ENCODE measurements at places on chromosomes 1 and 21.

DNA sequence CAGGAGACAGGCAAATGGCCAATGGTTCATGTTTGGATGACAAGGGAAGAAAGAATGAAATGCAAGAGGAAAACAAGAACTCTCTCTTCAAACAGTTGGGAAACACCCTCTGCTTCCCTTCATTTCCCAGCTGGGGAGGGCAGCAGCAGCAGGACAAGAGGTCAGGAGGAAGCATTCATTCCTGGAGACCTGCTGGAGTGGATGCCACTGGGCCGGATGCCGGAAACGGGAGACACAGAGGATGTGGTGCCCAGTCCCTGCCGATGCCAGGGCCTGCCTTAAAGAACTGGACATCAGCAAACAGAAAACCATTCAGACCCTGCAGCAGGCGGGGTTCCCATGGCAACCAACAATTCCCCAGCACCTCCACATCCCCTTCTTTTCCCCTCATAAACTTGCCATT, 102.3 kb upstream of the ZNF648 start:
- DNase-seq, result no peak

DNA sequence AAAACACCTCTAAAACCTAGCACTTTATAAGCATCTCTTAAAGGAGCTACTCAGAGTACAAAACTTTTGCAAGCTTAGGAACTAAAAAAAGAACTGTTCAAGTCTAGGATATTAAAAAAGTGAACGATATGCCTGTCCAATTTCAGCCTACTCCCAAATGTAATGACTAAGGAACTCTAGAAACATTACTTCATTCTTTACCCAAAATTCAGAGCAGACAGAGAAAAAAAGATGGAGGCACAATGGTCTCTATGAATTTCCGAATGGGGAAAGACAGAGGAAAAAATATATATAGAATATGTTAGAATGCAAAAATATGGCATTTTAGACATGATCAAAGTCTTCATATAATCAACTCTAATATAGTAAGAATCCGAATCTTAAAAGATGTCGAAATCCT, 61.2 kb downstream of the TP53BP2 start:
- DNase-seq, result no peak

GRCh38 chr1:116292929-116293725, 79.9 kb upstream of the ATP1A1 start:
- no peak for DNase-seq

DNA sequence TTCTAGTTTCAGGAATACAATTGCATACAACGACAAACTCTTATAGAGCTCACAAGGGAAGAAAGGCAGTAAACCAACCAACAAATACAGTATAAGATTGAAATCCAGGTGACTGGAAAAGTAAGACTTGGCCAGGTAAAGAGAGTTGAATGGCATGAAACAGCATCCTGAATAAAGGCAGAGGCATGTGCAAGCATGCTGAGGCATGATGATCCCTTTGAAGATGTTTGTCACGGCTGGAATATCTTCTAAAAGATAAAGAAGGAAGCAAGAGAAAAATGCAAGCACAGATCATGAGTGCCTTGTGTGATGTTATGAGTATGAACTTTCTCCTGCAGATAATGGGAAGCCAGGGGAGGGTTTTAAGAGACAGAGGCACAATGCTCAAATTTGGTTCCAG, 83.3 kb upstream of the SPATA6 start:
- DNase-seq, result no peak

DNA sequence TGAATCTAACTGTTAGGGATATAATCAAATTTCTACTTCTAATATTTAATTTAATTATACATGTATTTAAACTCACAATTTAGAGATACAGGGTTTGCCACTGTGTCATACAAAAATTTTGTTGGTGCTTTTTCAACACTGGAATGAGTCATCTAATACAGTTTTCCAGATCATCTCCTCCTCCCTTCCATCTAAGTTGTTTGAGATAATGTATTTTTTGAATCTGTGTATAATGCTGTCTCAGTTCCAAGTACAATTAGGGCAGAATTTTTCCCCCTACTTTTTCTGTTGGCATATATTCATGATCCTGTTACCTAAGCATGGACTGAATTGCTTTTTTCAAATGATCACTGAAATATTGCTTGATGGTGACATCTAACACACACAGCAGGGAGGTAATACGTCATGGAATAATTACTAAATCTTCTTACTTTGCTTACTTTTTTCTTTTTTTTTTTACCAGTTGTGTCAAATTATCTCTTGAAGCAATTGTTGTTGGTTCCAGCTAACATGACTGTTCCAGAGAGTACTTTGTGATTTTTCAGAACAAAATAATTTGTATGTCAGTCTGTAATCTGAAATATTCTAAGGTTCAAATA, 146.0 kb downstream of the MAGI3 start:
- no peak for DNase-seq

DNA sequence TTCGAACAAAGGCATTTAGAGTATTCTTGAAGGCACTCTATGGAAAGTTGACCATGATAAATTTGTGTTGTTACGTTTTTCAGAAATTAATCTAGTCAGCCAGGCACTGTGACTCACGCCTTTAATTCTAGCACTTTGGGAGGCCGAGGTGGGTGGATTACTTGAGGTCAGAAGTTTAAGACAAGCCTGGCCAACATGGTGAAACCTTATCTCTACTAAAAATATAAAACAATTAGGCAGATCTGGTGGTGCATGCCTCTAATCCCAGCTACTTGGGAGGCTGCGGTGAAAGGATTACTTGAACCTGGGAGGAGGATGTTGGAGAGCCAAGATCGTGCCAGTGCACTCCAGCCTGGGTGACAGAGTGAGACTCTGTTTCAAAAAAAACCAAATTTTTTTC, 130.6 kb upstream of the BRINP3 start:
- DNase-seq, result no peak

GRCh38 chr21:31078796-31079195, 40.5 kb upstream of the KRTAP19-8 start:
- no peak for DNase-seq

DNA sequence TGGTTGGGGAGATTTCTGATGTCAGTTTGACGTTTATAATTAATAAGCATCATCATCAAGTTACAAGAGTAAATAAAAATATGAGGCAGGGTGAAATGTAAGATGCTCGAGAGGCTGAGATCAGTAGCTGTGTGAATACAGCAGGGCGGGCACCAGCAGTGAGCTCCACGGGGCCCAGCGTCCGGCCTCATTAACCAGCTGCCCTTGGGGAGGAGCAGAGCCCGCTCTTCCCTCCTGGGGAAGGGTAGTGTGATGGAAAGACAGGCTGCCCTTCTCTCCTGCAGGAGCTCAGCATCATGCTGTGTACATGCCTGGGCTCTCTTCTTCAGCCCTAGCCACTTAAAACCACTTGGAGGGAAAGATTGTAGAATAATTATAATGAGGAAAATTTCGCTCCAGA, 23.4 kb downstream of the PDE9A start:
- no peak for DNase-seq

GRCh38 chr21:17828223-17828622, 9.1 kb upstream of the C21orf91 start:
- no peak for DNase-seq

- DNase-seq, result no peak
Observed at GRCh38 chr1:231923491-231924041, 297.0 kb downstream of the DISC1 start.

DNA sequence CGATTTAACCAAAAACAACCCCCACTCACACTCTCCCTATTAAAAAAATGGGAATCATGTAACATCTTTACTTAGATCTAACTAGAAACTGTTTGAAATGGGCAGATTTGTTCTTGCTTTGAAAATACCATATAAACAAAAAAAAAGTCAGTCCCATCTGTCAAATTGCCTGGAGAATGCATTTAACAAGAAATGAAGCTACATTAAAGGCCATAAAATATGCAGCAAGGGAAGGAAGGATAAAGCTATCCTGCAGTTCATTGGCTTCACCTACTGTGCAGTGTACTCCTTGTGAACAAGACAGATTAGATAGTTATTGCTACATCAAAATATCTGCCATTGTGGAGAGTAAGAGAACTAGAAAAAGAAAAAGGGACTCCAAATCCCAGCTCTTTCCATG, 160.5 kb downstream of the LRRC7 start:
- no peak for DNase-seq

- DNase-seq, result no peak
Observed at GRCh38 chr1:225544263-225544662, 108.7 kb downstream of the ENAH start.

- no peak for DNase-seq
Observed at GRCh38 chr1:206901944-206902343, 4.7 kb downstream of the IL24 start.

DNA sequence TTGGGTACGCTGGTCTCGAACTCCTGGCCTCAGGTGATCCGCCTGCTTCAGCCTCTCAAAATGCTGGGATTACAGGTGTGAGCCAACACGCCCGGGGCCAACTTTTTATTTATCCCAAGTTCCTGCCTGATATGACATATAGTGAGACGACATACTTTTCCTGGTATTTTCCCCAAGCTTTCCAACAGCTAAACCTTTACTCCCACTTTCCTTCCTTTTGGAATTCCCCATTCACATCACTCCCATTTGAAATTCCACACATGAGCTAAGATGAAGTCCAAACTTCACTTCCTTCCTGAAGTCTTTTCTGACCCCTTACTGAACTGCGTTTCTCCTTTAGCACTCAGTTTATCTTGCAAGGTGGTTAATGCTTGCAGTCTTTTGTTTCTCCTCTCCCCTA, 64.1 kb downstream of the S1PR1 start:
- DNase-seq, result no peak

DNA sequence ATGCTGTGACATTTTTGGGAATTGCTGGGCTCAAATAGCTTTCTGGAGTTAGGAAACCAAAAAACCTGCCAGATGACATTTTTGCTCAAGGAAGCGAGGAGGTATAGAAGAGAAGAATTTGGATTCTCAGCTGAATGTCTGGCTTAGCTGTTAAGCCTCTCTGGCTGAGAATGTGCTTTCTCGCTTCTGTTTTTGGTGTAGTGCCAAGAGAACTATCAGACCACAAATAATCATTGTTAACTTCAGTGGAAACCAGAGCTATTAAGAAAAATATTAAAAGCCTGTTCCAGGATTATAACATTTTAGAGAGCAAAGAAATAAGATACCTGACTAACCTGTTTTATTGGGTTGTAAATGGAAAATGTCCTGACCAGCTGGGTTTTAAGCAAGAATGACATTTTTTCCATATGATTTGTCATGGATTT, 39.5 kb upstream of the DIPK1A start:
- no peak for DNase-seq

GRCh38 chr1:93446837-93447451, 974 bp upstream of the FNBP1L start:
- DNase-seq, result no peak

DNA sequence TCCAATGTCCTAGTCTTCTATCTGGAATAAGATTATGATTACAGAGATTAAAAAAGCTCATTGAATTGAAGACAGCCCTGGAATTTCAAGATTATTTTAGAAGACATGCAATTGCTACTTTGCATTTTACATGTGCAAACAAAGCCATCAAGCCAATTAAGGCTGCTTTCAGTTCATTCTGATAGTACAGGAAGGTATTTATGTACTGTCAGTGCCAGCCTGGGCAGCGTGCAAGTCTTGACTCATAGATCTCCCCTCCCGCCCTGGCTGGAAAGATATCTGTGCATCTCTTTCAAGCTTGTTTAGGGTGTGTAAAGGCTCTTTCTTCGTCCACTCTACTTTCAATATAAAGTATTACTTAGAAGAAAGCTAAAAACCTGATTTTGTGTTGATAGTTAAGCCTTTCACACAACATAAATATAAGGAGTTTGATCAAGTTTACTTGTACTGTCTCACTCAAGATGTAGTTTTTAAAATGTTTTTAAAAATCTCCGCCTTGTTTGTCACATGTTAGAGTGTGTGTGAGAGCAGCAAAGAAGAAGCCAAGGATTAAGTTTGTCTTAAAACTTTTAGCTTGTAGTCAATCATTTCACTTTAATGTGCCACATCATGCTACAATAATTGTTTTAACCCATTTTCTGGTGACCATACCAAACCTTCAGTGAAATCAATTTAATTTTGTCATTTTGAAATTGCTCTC, 13.6 kb upstream of the LYPLAL1 start:
- DNase-seq, result no peak

DNA sequence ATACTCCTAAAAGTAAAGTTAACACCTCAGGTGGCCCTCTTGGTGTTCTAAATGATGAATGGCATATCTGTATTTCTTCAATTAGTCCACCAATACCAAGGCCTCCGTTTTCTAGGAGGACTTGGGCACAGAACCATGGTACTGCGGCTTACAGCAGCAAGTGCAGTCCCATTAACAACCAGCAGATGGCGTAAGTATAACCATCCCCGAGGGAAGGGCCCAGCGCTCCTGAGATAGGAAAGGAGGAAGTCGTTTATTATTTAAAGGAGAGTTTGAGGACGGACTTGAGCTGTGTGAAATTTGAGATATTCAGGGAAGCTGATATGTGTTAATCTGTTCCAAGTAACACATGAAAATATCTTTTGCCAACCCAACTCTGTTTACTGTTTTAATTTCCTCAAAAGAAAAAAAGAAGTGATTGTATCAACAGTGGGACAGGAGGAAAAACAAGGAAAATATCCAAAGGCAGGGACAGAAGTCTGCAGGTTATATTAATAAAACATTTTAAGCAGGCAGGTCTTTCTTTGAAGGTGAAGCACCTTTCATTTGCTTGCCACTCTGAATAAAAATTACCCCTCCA, 37.7 kb upstream of the KCNJ15 start:
- peak; percentile 60 for DNase-seq

DNA sequence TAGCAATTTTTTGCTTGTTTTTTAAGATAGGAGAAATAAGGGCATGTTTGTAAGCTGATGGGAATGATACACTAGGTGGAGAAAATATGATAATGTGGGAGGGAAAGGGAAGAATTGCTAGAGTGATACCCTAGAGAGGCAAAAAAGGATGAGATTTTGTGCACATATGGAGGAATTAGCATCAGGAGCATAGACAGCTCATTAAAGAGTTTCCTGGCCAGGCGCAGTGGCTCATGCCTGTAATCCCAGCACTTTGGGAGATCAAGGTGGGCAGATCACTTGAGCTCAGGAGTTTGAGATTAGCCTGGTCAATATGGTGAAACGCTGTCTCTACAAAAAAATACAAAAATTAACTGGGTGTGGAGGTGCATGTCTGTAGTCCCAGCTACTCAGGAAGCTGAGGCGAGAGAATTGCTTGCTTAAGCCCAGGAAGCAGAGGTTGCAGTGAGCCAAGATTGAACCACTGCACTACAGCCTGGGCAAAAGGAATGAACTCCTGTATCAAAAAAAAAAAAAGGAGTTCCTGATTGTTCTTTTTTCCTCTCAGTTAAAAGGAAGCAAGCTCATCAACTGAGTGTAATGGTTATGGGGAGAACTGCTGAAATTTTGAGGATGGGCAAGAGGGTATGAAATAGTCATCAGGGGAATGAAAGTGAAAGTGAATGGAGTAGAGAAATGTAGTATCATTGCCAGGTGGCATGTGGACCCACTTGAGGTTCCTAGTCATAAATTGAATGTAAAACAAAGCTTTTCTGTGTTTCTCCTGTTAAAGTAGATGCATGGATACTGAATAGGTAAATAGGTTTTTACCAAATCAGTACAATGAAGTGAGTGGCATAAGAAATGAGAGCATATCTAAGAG, 35.5 kb downstream of the SH3GLB1 start:
- DNase-seq, result peak; percentile 46

DNA sequence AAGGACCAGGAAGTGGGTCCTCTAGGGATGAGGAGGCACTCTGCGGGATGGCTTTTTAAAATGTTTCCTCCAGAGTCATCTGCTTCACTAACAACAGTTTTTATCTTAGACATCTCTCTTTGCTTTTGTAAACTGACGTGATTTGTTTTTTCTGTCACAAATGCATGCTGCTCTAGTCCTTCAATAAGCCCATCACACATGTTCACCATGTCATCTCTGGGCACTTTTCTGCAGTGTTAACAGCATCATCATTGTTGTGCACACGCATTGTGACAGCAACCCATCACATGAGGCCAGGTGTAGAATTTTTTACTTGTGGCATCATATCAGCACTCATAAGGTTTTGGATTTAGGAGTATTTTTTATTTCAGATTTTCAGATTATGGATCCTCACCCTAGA, 12.5 kb downstream of the RGS2 start:
- no peak for DNase-seq
